ENCODE measurements at places on chromosomes 4 and X.

GRCh38 chr4:108044951-108045686 is 55.4 kb downstream of the HADH start:
- no peak for DNase-seq

DNA sequence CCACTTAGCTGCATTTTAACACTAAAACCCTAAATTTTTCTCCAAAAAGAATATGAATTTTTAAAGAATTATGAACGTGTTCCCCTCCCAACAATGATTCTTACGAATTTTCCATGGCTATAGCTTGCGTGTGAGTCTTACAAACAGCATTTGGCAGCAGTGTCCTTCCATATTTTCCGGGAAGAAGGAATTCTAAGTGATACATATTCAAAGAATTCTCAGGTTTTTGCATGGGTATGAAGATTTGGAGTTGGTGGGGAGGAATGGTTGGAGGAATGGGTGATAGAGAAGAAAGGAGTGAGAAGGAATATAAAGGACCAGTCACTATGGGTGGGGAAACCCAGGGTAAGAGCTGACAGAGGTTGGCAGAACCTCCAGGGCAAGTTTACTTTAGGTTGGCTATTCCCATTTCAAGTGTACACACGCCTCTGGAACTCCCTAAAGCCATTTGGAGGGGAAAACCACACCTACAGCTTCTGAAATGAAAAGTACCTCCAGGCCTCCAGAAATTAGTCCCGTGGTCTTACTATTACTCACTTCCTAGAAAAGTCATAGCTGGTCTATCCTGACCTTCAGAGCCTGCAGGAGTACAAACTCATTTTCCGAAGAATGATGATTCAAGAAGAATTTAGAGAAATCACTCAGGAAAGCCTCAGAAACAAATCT is 420.8 kb upstream of the DIPK2B start:
- peak; percentile 64 for DNase-seq

DNA sequence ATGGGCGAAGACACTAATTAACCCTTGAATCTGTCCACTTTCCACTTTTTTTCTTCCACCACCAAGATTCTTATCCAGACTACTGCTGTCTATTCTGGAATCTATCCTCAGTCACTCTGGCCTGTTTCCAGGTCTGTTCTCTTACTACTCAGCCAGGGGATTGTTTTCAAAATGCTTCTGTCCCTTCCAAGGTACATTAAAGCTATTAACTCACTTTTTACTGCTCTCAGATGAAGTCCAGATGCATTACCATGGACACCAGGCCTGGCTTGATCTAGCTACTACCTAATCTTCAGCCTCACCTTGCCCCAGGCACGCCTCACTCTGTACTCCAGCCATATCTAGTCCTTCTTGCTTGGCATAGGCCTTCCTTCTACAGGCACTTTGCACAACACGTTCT is 66.4 kb downstream of the GALNT7 start:
- DNase-seq = no peak

DNA sequence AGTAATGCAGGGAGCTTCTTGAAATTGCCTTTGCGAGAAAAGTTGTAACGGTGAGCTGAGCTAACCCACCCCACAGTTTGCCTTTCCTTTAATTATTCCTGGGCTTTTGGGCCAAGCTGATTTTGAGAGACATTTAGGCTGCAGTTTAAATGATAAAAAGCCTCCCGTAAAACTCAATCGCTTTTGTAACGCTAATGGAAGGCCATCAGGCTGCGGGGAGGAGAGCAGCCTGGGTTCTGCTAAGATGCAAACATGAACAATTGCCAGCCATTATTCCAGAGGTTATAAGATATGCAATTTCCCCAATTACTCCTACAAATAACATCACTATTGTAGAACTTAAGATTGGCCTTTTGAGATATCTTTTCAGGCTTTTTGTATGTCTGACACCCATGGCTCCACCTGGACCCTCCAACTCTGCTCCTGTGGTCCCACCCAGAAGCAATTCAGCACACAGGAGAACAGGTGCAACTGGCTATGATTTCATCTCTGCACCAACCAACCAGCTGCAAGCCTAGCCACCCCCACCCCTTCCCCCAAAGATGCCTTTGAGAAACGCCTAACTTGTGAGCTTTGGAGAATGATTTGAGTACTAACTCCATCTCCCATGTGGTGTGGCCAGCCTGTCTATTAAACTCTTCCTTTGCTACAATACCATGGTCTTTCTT is 108.2 kb upstream of the FAM9C start:
- no peak for DNase-seq

DNA sequence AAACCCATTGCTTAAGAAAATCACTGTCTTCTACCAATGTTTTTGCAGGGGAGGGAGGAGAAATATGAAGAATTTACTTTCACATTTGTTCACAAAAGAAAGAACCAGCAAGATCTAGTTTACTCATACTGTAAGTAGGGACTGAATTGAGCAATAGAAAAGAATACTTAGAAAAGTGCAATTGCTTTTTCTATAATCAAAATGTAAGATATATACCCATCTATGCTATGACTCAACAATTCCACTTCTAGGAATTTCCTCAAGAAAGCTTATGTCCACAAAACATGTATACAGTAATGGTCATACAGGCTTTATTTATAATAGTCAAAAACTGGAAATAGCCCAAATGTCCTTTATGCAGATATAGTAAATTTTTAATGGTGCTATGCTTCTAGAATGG is 196.4 kb downstream of the LRBA start:
- peak; percentile 19 for DNase-seq

Measured in NCI-H226 (cell line).